ENCODE measurements at places on chromosomes 5 and 9.

GRCh38 chr5:62260513-62260912 is 45.5 kb upstream of the KIF2A start:
- no peak for DNase-seq

GRCh38 chr9:130885484-130886375 is 10.9 kb downstream of the QRFP start:
- no peak for DNase-seq

DNA sequence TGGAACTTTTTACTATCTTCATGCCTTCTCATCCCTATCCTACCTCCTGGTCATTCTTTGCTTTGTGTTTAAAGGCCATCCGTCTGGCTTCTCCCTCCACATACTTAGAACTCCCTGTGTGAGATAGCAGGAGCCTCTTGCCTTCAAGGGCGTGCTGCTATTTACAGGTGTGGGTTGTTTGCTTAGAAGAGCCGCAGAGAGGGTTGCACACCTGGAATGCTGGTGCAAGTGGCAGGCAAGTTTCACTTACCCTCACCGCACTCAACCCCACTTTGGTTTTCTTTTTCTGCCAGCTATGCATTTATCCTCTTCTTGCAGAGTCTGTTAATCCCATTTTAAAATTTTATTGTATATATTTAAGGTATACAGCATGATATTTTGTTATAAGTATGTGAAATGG is 12.6 kb downstream of the SKP2 start:
- no peak for DNase-seq

- DNase-seq: no peak
Observed at GRCh38 chr9:26125693-26126092, 447.4 kb upstream of the TUSC1 start.

GRCh38 chr9:27836661-27837401 is 263.6 kb upstream of the C9orf72 start:
- no peak for DNase-seq

DNA sequence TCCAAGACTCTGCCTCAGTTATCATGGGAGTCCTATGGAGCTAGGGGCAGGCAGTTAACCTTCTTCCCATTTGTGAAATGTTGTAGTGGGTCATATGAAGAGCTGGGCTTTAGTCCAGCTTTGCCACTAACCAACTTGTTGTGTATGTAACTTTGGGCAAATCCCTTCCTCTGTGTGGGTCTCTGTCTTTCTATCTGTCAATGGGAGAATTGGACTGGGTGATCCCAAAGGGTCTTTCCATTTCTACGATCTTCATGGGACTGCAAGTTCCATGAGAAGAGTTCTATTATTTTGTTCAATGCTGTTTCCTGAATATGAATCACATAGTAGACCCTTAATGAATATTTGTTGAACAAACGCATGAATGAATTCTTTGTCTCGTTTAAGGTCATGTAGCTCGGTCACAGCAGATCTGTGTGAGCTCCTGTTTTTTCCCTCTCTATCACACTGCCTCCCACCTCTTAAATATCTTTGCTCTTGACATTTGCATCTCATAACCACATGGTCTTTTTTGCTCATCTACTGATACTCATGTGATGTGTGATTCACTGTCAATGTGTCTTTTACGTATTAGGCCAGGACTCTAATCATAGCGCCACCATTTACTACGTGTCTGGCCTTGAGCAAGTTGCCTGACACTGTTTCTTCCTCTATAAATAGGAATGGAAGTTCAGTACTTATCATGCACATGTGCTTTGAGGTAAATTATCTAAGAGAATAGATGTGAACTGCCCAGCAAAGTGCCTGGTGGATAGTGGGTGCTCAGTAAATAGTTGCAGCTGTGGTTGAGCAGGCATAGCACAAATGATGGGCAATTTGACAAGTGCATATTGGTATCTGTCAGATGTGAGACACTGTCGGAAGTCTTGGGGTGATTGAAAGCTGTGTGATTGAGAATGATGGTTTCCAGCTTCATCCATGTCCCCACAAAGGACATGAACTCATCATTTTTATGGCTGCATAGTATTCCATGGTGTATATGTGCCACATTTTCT is 37.4 kb downstream of the PTTG1 start:
- no peak for DNase-seq

GRCh38 chr9:95373782-95374487 is 56.4 kb upstream of the FANCC start:
- no peak for DNase-seq

GRCh38 chr5:78573318-78573717 is 75.3 kb downstream of the LHFPL2 start:
- DNase-seq: no peak

GRCh38 chr5:169591636-169592035 is 8.1 kb downstream of the SPDL1 start:
- no peak for DNase-seq

DNA sequence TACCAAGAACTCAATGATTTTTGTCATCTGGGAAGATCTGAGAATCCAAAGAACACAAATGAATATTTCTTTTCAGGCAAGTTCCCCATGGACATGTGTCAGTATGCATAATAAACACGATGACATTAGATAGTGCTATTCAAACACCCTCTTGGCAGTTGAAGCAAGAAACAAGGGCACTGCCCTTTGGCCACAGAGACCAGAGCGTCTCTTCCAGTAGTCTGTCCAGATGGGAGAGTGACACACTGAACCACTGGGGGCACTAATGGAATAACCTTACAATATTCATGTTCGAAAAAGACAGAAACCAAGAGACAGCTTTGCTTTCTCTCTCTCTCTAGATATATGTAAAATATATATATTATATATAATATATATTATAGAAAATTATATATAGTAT is 301.9 kb downstream of the CTNND2 start:
- no peak for DNase-seq

- DNase-seq: no peak
Observed at GRCh38 chr9:91766315-91767069, 183.5 kb downstream of the ROR2 start.

DNA sequence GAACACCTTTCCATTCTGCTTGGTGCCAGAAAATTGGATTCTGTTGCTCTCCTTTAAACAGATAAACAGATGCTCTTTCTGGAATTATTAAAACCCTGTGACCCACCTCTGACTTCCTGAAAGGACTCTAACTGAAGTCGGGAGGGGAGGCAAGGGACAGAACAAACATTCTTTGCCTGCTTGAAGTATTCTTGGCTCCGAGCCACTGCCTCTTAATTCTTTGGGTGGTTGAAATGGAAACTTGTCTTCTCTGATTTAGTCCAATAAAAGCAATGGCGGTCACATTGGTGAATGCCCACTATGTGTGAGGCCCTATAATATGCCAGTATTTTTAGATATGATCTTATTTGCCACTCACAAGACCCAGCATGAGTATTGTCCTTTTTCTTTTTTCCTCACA is 236.8 kb downstream of the SLIT3 start:
- DNase-seq: no peak

GRCh38 chr5:172050080-172050479 is 43.6 kb upstream of the FBXW11 start:
- DNase-seq: no peak

- DNase-seq: peak; percentile 89
Observed at GRCh38 chr9:4987961-4988421, 2.9 kb downstream of the JAK2 start.

GRCh38 chr5:84113246-84114105 is 271.2 kb downstream of the EDIL3 start:
- DNase-seq: no peak

- DNase-seq: no peak
Observed at GRCh38 chr9:126421567-126422428, 95.2 kb downstream of the MVB12B start.

DNA sequence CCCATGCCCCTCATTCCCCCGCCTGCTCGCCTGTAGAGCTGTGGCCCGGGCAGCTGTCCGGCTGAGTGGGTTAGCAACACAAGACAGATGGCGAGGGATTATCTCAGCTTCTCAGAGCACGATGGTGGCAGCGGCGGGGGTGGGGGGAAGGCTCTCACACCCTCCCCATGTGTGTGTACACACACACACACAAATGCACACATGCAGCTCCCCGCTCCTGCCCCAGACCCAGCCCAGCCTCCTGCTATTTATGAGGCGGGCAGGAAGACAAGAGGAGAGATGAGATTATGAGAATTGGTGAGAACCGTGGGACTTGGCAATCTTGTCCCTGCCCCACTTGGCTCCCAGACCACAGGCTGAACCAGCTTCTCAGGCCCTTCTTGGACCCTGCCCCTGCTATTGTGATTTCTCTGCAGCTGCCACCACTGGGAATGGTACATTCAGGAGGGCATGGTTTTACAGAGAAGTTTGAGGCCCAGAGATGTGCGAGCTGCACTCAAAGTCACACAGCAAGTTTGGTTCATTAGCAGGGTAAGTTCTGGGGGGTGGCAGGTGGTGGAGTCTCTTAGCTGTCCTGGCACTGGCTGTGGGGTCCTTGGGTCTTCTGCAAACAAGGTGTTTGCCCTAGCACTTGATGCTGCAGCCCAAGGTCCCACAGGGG is 51.0 kb upstream of the PSD2 start:
- DNase-seq: no peak

DNA sequence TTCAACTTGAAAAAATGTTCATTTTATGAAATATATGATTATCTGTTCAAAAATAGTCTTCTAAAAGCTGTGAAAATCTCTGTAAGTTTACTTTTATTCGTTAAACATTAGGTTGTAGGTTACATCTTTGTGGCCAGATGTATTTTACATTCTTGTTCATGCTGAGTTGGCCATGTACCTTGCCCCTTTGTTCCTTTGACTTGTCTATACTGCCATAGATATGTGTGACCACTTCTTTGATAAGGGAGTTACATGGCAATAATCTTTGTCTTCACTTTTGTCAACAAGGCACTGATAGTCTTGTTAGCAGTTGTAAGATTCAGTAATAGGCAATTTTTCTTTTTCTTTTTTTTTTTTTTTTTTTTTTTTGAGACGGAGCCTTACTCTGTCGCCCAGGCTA is 15.9 kb downstream of the SEC24A start:
- DNase-seq: no peak

- DNase-seq: no peak
Observed at GRCh38 chr5:153879596-153879995, 159.1 kb downstream of the FAM114A2 start.

DNA sequence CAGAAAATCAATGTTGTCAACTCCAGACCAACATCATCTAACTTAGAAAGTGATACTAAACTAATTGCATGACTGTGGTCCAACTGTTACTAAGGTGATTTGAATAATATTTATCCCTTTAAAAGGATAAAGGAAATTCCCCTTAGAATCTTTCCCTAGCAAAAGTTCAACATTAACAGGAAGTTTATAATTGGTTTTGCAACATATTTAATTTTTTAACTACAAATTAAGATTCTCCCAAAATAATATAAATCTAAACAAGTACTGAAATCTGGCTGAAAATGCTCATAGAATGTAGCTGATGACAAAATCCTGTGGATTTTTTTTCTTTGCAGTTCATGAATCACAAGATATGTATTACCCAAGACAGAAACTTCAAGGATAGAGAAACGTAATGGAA is 151.4 kb downstream of the LPAR1 start:
- DNase-seq: no peak

DNA sequence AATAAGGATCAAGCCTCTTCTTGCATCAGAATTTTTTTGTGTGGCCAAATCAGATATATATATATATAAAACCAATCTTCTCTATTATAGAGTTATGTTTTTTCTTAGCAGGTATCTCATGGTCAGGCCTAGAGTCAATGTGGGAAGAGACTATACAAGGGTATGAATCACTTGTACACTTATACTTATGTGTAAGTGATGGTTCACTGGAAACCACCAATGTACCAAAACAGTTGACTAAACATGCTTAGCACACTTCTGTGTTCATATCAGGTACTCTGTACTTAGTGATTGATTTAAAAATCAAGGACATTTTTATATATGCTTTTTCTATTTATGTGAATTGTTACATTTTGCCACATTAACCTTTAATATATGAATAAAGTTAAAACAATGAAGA is 92.6 kb downstream of the CWC27 start:
- no peak for DNase-seq

DNA sequence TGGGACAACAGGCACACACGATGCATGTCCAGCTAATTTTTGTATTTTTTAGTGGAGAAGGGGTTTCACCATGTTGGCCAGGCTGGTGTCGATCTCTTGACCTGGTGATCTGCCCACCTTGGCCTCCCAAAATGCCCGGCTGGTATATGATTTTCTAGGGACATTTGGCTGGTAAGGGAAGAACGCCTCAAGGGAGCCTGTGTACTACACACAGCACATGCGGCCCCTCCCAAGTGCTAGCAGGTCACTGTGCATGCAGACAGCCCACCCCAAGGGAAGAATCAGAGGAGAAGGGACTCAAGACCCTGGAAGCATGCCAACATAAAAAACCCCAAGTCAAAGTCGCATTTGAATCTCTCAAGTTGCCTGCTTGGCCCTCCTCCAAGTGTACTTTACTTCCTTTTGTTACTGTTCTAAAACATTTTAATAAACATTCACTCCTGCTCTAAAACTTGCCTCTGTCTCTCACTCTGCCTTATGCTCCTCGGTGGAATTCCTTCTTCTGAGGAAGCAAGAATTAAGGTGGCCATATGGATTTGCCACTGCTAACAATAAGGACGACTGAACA is 24.3 kb upstream of the OTULINL start:
- no peak for DNase-seq

DNA sequence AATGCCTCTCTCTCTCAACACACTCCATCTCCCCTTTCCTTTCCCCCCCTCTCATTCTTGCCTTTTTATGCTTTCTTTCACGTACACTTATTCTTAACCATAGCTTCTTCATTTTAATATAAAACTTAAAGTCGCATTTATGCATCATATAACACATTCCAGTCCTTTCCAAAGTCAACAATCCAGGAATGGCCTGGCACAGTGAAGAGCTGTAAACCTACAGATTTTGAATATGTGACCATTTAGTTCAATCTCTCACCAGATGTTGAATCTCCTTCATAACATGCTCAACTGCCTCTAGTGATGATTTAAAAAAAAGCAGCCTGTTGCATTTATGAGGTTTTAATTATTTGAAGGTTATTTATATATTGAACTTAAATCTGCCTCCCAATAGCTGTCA is 186.2 kb upstream of the GRAMD2B start:
- no peak for DNase-seq

DNA sequence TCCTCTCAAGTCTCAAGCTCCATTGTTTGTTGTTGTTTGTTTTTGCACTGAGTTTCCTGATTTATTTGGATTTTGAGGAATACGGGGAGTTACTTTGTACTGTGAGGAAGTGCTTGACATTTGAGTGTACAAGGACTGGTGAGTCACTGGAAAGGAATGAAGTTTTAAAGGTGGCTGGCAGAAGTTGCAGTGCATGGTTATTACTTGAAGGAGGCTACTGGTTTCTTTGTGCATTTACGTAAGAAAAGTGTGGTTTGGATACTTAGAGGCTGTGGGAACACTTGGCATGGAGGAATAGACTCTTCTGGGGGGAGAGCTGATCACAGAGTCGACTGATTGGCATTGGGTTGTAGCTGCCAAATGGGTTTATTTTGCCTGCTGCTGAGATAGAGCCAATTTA is 919.0 kb downstream of the TAF11L14 start:
- DNase-seq: no peak

DNA sequence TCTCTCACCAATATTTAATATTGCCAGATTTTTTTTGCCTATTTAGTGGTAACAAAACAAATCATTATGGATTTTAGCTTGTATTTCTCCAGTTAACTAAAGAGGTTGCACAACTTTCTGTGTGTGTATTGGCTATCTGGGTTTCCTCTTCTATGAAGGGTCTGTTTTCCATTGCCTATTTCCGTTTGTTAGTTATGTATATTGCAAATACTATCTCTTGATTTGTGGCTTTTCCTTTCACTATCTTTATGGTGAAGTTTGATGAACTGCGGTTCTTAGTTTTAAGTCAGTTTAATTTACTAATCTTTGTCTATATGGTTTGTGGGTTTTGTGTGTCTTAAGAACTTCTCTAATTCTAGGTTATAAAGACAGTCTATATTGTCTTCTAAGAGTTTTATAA is 136.3 kb downstream of the CEP120 start:
- DNase-seq: no peak

- no peak for DNase-seq
Observed at GRCh38 chr5:154782812-154783592, 27.8 kb downstream of the LARP1 start.
